Hindlimb muscle (tissue), 1 donor: ENCODE measurements at places on chromosomes 1 and 21.

- no peak for DNase-seq
Measured at GRCh38 chr1:60895252-60895651, 187.1 kb upstream of the NFIA start.

GRCh38 chr21:46130831-46131587 is 24.4 kb downstream of the FTCD start:
- no peak for DNase-seq

GRCh38 chr1:153652805-153653500 is 5.5 kb upstream of the SNAPIN start:
- DNase-seq = no peak

- DNase-seq = no peak
Measured at GRCh38 chr1:242811092-242811840, 286.8 kb upstream of the PLD5 start.

GRCh38 chr1:175045519-175045918 is 22.1 kb upstream of the TNN start:
- DNase-seq = no peak

DNA sequence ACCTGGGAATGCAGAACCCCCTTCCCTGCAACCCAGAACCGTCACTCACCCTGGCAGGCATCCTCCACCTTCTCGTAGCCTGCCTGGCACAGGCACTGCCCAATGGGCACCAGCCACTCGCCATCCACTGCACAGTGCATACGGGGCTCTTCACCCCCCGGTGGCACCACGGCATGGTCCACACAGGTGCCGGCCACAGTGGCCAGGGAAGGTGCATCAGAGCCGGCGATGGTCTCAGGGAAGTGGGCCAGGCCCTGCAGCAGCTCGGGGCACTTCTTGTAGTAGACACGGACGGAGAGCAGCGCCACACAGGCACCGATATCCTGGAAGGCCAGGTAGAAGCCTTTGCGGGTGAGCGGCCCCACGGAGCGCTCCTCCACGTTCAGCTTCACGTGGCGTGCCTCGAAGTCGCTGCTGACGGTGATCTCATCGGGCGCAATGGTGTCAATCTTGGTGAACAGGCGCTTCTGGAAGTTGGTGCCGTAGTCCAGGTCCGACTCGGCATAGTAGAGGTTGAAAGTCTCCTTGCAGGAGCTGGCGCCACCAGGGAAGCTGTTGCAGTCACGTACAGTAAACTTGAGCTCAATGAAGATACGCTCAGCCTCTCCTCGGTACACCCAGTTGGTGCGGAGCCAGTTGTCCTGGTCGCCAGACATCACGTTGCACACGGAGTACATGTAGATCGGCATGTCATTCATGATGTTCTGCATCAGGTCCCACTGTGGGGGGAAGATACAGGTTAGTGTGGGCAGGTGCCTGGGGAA is 7.4 kb downstream of the EPHA2 start:
- DNase-seq = no peak
